HCT116 (cell line): ENCODE measurements at places on chromosomes 13 and 19.

GRCh38 chr19:13031917-13032623 is 36.8 kb downstream of the NFIX start:
- H3K36me3 ChIP-seq = no peaks in the 10 kb centered on the region
- no peak for DNase-seq
- H3K4me1 ChIP-seq = peaks cover 61% of the 10 kb centered on the region
- H3K4me3 ChIP-seq = no peak overlapping the region
- H3K27me3 ChIP-seq = no peaks in the 10 kb centered on the region
- peak overlapping the region; percentile 29 for H3K27ac ChIP-seq

- H3K27me3 ChIP-seq = no peaks in the 10 kb centered on the region
- no peaks in the 10 kb centered on the region for H3K36me3 ChIP-seq
- no peak for DNase-seq
Observed at GRCh38 chr19:35225951-35226350, 2.6 kb downstream of the FAM187B start.

DNA sequence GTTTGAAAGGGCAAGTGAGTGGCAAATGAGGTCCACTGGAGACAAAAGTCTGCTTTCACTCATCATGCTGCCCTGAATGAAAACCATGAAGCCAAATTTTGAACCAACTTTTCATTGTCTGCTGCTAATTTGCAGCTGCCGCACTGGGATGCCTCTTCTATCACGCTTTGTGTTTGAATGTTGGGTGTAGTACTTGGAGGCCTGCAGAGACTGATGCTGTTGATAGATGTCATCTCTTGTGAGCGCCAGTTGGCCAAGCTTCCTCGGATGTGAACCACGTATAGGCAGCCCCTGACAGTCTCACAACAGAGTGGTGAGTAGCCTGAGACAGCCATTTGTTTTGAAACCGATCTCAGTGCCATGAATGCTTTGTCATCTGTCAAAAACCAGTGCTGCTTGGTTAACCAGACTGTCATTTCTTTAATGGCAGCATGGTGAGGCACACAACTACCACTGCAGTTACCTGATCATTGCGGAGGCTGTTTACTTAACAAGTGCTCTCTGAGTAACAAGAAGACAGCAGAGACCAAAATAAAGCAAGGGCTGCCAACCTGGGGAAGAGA is 31.2 kb upstream of the SLC10A2 start:
- no peaks in the 10 kb centered on the region for H3K36me3 ChIP-seq
- no peak for DNase-seq
- H3K4me3 ChIP-seq = no peak overlapping the region
- no peak overlapping the region for H3K27ac ChIP-seq
- H3K27me3 ChIP-seq = no peaks in the 10 kb centered on the region
- H3K4me1 ChIP-seq = no peaks in the 10 kb centered on the region

DNA sequence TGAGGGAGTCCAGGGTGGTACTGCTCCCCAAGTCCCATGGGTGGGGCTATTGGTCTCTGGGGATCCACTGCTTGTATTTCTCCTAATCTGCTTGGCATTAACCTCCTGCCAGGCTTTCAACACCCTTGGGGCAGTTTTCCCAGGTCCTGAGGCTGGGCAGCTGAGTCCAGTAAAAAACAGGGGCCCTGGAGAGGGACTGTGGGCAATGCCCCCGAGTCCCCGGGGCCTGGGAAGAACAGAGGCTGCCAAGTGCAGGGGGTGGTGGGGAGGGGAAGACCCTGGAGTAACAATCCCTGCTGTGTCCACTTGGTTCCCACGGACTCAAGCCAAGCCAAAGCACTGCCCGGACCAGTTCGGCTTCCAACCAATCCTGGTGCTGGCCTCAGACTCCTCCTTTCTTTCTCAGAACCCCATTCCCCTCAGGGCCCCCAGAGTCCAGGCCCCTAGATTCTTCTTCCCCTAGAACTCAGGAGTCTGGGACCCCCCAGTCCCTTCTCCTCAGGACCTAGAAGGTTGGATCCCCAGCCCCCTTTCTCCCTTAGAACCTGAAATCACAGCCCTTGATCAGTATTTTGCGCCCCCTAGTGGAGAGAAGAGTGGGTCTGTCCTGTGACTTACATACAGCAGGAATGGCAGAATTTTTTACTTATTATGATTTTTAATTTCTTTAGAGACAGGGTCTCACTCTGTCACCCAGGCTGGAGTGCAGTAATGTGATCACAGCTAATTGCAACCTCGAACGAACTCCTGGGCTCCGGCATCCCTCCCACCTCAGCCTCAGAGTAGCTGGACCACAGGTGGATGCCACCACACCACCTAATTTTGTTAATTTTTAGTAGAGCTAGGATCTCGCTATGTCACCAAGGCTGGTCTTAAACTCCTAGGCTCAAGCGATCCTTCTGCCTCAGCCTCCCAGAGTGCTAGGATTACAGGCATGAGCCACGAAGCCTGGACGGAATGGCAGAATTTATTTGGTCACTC is 3.7 kb upstream of the CLPTM1 start:
- H3K27me3 ChIP-seq = no peaks in the 10 kb centered on the region
- DNase-seq = peak; percentile 66

DNA sequence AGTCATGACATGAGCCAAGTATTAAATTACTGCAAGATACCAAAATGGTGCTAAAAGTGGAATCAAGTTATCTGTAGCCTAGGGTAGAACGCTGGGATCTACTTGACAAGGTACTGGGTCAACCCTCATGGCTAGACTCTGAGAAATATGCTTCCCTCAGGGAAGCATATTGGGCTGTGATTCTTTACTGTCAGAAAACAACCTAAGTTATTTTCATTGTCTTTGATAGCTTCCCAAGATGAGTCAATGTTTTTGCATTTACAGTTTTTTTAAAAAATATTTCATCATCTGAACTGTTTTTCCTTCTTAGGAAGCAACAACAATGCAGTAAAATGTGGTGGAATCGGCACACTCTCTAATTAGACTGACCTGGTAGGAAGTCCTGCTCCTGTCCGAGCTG is 218.0 kb downstream of the RGCC start:
- no peaks in the 10 kb centered on the region for H3K36me3 ChIP-seq
- H3K4me3 ChIP-seq = no peak overlapping the region
- H3K27me3 ChIP-seq = no peaks in the 10 kb centered on the region
- H3K27ac ChIP-seq = no peak overlapping the region

- H3K4me1 ChIP-seq = no peaks in the 10 kb centered on the region
- no peaks in the 10 kb centered on the region for H3K36me3 ChIP-seq
- H3K4me3 ChIP-seq = no peak overlapping the region
- no peaks in the 10 kb centered on the region for H3K27me3 ChIP-seq
- no peak for DNase-seq
- no peak overlapping the region for H3K27ac ChIP-seq
Observed at GRCh38 chr13:107209824-107210722, 642.1 kb upstream of the ARGLU1 start.

GRCh38 chr19:3062165-3063105 is at the start of gene TLE5:
TSS of gene TLE5 (minus strand) at chr19:3062495. CDS start at chr19:3062200, 295 bp downstream.
- no peaks in the 10 kb centered on the region for H3K27me3 ChIP-seq
- peak within 1 kb of the TSS; percentile 72 for H3K4me3 ChIP-seq
- peak within 1 kb of the TSS; percentile 91 for H3K27ac ChIP-seq
- no peak for DNase-seq
- H3K4me1 ChIP-seq = peaks cover 8% of the 10 kb centered on the region

DNA sequence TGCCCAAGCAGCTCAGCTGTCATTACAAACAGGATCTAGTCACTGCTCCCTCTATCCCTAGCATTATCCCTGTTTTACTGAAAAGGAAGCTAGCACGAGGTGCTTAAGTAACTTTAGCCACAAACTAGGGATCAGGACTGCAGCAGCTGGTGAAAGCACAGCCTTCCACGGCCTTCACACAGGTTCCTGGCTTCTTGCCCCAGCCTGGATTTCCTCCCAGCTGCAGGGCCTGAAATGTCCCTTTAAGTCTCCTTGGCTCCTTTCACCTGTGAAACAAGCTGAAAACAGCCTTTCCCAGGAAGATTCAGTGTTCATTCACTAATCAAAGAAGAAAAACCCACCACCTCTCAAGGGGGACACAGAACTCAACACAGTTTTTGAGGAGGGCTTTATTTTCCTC is 754.5 kb downstream of the DIAPH3 start:
- H3K4me3 ChIP-seq = no peak overlapping the region
- H3K27ac ChIP-seq = no peak overlapping the region
- H3K36me3 ChIP-seq = no peaks in the 10 kb centered on the region
- H3K27me3 ChIP-seq = no peaks in the 10 kb centered on the region

- no peaks in the 10 kb centered on the region for H3K27me3 ChIP-seq
- peaks cover 57% of the 10 kb centered on the region for H3K36me3 ChIP-seq
- no peaks in the 10 kb centered on the region for H3K4me1 ChIP-seq
- H3K27ac ChIP-seq = no peak overlapping the region
Observed at GRCh38 chr19:49912965-49913685, 15.9 kb upstream of the ATF5 start.

DNA sequence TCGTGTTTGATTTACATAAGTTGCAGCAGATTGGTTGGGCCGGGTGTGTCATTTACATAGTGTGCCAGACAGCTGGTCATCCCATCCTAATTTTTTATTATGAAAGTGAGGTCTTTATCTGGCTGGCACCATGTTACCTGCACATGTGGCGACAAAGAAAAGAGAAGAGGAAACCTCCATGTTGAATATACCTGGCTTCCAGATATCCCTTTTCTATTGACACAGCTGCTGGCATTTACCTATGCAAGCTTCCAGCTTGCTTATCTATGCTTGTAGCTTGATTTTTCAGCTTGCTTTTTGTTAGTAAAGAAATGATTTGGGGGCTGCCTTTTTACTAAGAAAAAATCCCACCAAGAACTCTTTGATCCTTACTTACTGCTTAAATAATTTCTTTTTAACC is 681.3 kb upstream of the SLITRK1 start:
- no peak for DNase-seq
- H3K4me1 ChIP-seq = no peaks in the 10 kb centered on the region
- no peak overlapping the region for H3K27ac ChIP-seq
- no peak overlapping the region for H3K4me3 ChIP-seq
- no peaks in the 10 kb centered on the region for H3K27me3 ChIP-seq

DNA sequence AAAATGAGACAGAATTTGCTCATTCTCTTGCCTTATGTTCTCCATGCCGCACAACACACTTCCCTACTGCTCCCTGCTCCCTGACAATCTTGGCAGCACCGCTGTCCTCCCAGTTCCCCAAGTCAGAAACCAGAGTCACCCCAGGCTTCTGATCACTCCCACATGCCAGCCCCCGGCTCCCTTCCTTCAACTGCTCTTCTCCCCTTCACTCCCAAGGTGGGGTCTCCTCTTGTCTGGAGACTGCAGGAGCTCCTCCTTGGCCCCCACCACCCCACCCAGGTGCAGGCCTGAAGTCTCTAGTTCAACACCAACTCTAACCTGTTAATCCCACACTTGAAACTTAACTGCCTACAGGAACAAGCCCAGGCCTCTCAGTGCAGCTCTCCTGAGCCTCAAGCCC is 16.8 kb upstream of the AKAP8 start:
- no peak for DNase-seq
- H3K4me1 ChIP-seq = no peaks in the 10 kb centered on the region
- no peak overlapping the region for H3K27ac ChIP-seq
- no peaks in the 10 kb centered on the region for H3K27me3 ChIP-seq
- H3K36me3 ChIP-seq = peaks cover 41% of the 10 kb centered on the region; the same call in 1 of the 2 replicates
- no peak overlapping the region for H3K4me3 ChIP-seq

DNA sequence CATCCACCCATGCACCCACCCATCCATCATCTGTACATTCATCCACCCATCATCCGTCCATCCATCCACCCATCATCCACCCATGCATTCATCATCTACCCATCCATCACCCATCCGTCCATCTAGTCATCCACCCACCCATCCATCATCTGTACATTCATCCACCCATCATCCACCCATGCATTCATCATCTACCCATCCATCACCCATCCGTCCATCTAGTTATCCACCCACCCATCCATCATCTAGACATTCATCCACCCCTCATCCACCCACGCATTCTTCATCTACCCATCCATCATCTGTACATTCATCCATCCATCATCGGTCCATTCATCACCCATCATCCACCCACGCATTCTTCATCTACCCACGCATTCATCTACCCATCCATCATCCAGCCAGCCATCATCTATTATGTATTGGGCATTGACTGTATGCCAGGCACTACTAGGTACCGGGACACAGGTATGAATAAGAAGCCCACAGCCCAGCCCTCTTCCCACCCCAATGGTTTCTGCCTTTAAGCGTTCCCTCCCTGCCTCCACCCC is 16.7 kb upstream of the GALP start:
- H3K27me3 ChIP-seq = no peaks in the 10 kb centered on the region
- no peak for DNase-seq
- H3K4me3 ChIP-seq = no peak overlapping the region
- no peak overlapping the region for H3K27ac ChIP-seq
- no peaks in the 10 kb centered on the region for H3K4me1 ChIP-seq
- no peaks in the 10 kb centered on the region for H3K36me3 ChIP-seq

- no peak overlapping the region for H3K4me3 ChIP-seq
- H3K4me1 ChIP-seq = peaks cover 1% of the 10 kb centered on the region
- no peak overlapping the region for H3K27ac ChIP-seq
- H3K36me3 ChIP-seq = no peaks in the 10 kb centered on the region
- no peaks in the 10 kb centered on the region for H3K27me3 ChIP-seq
Observed at GRCh38 chr19:16477311-16477710, 5.5 kb upstream of the EPS15L1 start.

DNA sequence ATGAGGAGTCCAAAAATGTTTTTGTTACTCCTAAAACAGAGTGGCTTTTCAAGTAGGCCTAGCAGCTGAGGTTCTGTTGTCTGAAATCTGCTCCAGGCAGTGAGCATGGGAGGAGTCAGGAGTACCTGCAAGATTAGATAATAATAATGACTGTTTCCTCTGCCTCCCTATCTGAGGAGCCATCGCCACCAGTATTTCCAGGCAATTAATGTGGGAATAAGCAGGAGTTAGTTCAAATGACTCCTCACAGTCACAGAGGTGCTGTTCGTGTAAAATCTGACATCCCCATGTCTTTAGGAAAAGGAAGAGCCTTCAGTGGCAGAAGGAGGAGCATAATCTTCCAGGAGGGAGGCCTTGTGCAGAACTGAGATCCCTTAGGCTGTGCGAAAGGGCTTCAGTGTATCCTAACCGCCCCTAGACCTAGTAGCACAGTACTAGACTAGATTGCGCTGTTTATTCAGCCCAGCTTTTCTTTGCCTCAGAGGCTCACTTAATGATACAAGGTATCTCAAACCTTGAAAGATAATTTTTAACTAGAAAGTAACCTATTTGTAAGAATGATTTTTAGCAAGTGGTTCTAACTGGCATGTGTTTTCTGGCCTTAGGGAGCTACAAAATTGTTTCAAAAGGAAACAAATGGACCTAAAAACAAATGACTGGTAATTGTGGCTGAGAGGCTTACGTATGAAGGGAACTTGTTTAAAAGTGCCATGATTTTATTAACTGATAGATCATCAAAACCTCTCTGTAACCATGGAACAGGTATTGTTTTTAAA is 49.0 kb downstream of the FREM2 start:
- no peak overlapping the region for H3K4me3 ChIP-seq
- no peak overlapping the region for H3K27ac ChIP-seq
- H3K36me3 ChIP-seq = no peaks in the 10 kb centered on the region
- no peak for DNase-seq
- no peaks in the 10 kb centered on the region for H3K27me3 ChIP-seq
